Activated CD4-positive, alpha-beta memory T cell treated with anti-CD3 and anti-CD28 coated beads, Interleukin-2, amount 10 ng/mL, durations not matched to agents 7 days and 5 days (primary cell): ENCODE measurements at places on chromosomes 7 and 10.

DNA sequence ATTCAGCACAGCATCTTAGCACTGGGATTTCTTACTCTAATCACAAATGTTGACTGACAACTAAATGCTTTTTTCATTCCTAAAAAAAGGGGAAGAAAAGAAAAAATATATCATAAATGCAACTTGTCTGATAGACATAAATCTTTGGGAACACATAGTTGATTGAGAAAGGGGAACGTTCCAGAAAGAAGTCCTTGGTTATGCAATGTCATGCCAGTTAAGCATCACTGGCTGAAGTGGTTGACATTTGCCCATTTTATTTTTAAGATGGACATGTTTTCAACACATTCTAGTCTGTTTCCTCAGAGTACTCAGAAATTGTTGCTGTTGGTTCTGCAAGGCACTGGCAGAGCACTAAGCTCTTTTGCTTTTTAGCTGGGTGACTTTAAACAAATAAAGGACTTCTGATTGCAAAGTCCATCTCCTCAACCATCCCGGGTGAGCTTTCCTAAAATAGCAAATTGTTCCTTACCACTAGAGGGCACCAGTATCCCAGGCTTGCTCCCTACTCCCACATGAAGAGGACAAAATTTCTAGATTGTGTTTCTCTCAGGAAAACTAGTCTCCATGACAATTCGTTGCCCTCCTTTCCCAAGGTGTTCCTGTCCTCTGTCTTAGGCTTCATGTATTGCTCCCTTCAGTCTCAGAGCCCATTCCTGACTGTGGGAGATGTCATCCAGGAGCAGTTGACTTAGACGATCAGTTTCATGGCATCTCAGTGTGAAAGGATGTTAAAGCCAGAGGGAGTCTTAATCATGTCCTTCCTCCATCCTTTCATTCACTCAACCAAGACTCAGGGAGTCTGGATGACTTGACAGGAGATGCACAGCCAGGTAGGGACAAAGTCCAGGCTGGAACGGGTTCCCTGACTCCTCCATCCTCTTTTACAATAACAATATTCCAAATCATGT lies 23.9 kb downstream of the OPALIN start:
- no peak for DNase-seq

DNA sequence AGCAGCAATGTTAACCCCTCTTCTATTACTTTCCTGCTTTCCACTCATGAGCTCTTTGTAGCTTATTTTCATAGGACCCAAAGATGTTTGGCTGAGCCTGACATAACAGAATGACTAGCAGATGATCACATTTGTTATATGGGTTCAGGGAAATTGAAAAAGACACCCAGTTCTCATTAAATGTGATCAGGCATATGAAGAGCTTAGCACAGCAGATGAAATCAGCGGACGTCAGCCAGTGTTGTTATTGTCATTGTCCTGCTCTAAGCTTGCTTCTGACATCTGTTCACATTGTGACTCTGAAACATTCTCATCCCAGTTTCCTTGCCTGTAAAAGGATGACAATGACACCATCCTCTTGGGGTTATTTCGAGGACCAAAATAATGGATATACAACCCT lies 43.5 kb downstream of the FAM241B start:
- no peak for DNase-seq

- peak; percentile 38 for DNase-seq
Measured at GRCh38 chr10:80596391-80597257, 58.9 kb downstream of the SH2D4B start.

DNA sequence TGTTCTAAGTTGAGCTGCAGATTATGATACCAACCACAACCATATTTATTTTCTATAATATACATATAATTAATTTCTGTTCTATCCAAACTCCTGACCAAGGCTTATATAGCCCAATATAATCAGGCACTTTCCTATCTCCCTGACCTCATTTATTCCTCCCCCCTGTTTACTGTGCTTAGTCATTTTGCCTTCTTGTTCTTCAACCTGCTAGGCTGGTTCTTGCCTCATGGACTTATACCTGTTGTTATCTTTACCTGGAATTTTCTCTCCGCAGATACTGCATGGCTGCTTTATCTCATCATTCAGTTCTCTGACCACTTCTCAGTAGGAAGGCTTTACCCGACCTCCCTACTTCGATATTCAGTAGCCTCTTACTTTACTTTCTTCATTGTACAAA lies 24.9 kb upstream of the FAM3C start:
- DNase-seq, result no peak
